ENCODE measurements at places on chromosomes 1 and 21. TPM values are rescaled to one million over a fixed set of nuclear protein-coding genes. Genes with fewer than 3 reads are reported as not detected.

GRCh38 chr1:84758968-84759491 is 68.8 kb upstream of the SSX2IP start:
- H3K4me3 ChIP-seq = no peak overlapping the region
- no peak overlapping the region for H3K27ac ChIP-seq
- no peaks in the 10 kb centered on the region for H3K36me3 ChIP-seq
- no peak for DNase-seq
- no peaks in the 10 kb centered on the region for H3K4me1 ChIP-seq

GRCh38 chr21:22231013-22231412 is 1232.8 kb downstream of the NCAM2 start:
- H3K27me3 ChIP-seq = no peaks in the 10 kb centered on the region
- no peaks in the 10 kb centered on the region for H3K36me3 ChIP-seq
- H3K4me3 ChIP-seq = no peak overlapping the region
- DNase-seq = no peak
- no peak overlapping the region for H3K27ac ChIP-seq
- H3K4me1 ChIP-seq = no peaks in the 10 kb centered on the region

DNA sequence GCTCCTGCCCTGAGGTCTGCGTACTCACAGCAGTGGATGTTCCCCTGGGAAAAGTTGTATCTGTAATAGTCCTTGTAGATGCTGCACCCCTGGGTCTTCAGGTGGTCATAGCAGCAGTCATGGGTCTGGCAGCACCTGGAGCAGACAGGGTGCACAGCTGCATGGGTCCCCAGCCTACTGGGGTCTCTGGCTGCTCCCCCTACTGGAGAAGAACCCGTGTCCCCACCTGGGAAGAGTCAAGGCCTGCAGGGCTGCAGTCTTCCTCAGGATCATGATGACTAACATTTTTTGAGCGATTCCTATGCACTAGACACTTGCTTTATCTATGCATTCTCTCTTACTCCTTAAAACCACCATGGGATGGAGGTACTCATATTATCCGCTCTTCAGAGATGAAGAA is 3.9 kb downstream of the PLA2G2D start:
- H3K27ac ChIP-seq = no peak overlapping the region
- no peak overlapping the region for H3K4me3 ChIP-seq
- DNase-seq = no peak
- H3K27me3 ChIP-seq = no peaks in the 10 kb centered on the region
- peaks cover 2% of the 10 kb centered on the region for H3K4me1 ChIP-seq

DNA sequence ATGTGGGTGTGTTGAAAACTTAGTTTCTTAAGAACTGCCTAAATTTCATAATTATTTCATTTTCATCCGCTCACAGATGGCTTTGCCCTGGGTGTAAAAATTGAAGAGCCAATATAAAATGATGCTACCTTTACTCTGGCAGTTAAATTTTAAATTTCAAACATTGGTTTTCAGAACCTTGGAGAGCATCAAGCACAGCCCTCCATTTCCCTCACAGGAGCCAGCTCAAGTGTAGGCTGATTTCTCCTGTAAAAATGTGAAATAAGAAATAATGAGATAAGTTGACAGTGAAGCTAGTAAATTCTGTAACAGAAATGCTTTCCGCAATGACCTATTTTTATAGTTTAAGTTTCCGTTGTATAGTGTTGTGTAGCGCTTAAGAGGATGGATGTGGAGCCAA is 53.9 kb upstream of the AKT3 start:
- H3K4me3 ChIP-seq = no peak overlapping the region
- DNase-seq = peak; percentile 48
- H3K27me3 ChIP-seq = no peaks in the 10 kb centered on the region
- H3K4me1 ChIP-seq = peaks cover 11% of the 10 kb centered on the region

- H3K27ac ChIP-seq = no peak overlapping the region
These were observed 51.8 kb downstream of the DDAH1 start for GRCh38 chr1:85413169-85413568.

DNA sequence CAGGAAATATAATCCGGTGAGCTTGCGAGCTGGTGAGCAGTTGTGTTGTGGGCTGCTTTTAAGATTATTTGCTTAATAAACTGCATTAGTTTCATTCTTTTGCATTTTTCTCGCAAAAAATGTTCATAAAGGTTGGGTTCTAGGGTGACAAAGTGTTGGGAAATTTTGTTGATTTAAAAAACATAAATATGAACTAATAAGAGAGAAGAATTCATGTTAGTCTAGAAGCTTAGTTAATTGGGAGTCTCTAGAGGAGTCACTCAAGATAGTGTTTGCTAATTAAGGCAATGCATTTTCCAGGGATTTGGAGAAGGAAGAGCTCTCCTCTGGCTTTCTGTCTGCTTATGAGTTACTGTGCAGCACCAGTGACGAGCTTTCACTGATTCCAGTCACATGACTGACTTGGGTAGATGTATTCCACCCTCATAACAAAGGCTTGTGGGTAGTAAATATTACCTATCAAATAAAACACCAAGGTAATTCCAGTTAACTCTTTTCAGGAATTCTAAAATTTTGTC is 417.0 kb downstream of the PTBP2 start:
- peaks cover 6% of the 10 kb centered on the region for H3K4me1 ChIP-seq
- DNase-seq = no peak
- H3K36me3 ChIP-seq = no peaks in the 10 kb centered on the region
- no peak overlapping the region for H3K27ac ChIP-seq
- H3K27me3 ChIP-seq = no peaks in the 10 kb centered on the region

- no peaks in the 10 kb centered on the region for H3K4me1 ChIP-seq
- no peak overlapping the region for H3K27ac ChIP-seq
- DNase-seq = no peak
- H3K27me3 ChIP-seq = no peaks in the 10 kb centered on the region
- H3K36me3 ChIP-seq = peaks cover 28% of the 10 kb centered on the region
These were observed 42.8 kb downstream of the PRDM15 start for GRCh38 chr21:41836166-41837015.

DNA sequence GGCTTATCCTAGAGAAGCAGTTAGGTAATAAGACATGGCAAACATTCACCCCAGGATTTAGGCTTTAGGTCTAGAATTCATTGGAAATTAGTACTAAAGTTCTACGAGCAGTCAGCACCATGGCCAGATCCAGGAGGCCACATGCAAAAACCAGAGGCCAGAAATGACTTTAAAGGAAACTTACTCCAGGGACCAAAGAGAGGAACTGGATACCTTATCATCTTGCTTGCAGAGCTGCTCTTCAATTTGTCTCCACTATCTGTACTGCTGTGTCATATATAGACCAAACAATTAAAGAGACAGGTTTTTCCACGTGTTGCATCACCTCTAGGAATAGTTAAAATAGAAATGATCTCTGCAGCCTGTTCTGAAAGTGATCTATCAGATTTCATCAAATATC is 127.8 kb downstream of the LMX1A start:
- no peak overlapping the region for H3K4me3 ChIP-seq
- H3K36me3 ChIP-seq = no peaks in the 10 kb centered on the region
- no peak overlapping the region for H3K27ac ChIP-seq
- H3K4me1 ChIP-seq = no peaks in the 10 kb centered on the region
- H3K27me3 ChIP-seq = peaks cover 38% of the 10 kb centered on the region

DNA sequence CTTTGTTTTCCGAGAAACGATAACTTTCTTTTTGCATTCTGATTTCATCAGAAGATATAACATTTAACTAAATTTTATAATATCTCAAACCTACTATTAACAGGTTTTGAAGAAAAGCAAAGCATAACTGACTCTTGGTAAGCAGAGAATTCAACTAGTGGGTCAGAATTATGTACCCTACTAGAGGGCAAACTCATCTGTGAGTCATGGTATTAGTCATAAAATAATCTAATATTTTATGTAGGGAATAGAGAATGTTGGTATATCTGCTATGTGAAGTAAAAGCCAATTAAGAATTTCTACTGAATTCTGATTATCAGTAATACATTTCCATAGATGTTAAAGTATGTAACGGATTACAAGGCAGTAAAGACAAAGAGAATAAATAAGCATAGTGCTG is 56.8 kb downstream of the USP1 start:
- H3K27me3 ChIP-seq = no peaks in the 10 kb centered on the region
- DNase-seq = peak; percentile 73
- peaks cover 2% of the 10 kb centered on the region for H3K36me3 ChIP-seq
- H3K27ac ChIP-seq = no peak overlapping the region

- peak; percentile 54 for DNase-seq
- no peaks in the 10 kb centered on the region for H3K27me3 ChIP-seq
These were observed 5.6 kb upstream of the SLC2A5 start for GRCh38 chr1:9075022-9075421.

DNA sequence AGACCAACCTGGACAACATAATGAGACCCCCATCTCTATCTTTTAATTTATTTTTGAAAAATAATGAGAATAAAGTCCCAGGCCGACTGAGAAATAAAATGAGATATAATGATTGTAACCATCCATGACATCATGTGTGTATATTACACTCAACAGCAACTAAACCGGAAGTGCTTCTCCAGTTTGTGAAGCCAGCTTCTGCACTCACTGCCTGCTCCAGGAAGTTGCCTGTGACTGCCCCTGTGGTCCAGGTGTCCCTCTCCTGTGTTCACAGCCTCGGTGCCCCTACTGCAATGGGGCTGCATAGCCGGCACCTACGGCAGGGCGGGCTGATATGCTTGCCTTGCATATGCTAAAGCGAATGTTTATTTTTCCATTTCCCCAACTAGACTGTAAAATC is 68.3 kb downstream of the SSBP3 start:
- 0 out of 2 replicates have a peak, but pooled peaks cover 3% of the 10 kb centered on the region for H3K4me1 ChIP-seq
- DNase-seq = no peak
- no peak overlapping the region for H3K27ac ChIP-seq
- H3K4me3 ChIP-seq = no peak overlapping the region
- H3K27me3 ChIP-seq = no peaks in the 10 kb centered on the region

DNA sequence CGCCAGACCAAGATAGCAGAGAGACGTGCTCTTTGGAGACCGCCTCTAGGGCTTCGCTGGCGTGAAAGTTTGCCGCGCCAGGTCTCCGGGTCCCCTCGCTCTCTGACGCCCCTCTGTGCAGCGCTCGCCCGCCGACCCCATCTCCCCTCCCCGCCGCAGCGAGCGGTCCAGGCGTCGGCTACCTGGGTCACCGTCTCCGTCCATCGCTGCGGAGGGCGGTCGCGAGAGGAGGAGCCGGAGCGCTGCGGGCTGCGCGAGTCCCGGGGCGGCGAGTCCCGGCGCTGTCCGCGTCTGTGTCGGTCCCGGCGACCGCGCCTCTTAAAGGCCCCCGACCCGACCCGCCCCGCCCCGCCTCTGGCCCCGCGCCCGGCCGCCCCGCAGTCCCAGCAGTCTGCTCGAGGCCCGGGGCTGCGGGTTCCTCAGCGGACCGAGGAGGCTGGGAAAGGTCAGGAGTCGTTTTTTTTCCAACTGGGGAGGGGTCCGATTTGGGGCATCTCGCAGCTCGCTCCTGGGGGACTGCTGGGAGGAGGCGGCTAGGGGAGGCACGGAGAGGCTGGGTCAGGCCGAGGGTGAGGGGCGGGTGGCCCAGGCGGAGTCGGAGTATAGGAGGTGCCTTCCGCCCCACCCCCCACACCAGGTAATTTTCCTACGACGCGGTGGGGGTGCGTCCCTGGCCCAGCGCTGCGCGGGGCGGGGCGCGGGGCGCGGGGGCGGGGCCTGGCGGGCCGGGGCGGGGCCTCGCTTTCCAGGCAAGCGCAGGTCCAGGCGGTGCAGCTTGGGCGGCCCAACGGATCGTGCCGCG is at the start of the genes FBXO2 and FBXO44:
Gene FBXO2 (minus strand): TSS at position 293 of the 802 bp plus-strand sequence. CDS start 89 bp downstream, at position 204.
Gene FBXO44 (plus strand): TSS at position 741 of the 802 bp plus-strand sequence. CDS start 959 bp downstream, outside the sequence.
- H3K36me3 ChIP-seq = no peaks in the 10 kb centered on the region
- H3K4me1 ChIP-seq = peaks cover 28% of the 10 kb centered on the region
- DNase-seq = peak; percentile 34
- peak within 1 kb of the TSS; percentile 62 for H3K4me3 ChIP-seq
- H3K27me3 ChIP-seq = no peaks in the 10 kb centered on the region

- H3K4me3 ChIP-seq = no peak overlapping the region
- peaks cover 73% of the 10 kb centered on the region for H3K27me3 ChIP-seq
- H3K36me3 ChIP-seq = no peaks in the 10 kb centered on the region
- no peak for DNase-seq
These were observed 85.3 kb downstream of the LEPR start for GRCh38 chr1:65505547-65506300.

DNA sequence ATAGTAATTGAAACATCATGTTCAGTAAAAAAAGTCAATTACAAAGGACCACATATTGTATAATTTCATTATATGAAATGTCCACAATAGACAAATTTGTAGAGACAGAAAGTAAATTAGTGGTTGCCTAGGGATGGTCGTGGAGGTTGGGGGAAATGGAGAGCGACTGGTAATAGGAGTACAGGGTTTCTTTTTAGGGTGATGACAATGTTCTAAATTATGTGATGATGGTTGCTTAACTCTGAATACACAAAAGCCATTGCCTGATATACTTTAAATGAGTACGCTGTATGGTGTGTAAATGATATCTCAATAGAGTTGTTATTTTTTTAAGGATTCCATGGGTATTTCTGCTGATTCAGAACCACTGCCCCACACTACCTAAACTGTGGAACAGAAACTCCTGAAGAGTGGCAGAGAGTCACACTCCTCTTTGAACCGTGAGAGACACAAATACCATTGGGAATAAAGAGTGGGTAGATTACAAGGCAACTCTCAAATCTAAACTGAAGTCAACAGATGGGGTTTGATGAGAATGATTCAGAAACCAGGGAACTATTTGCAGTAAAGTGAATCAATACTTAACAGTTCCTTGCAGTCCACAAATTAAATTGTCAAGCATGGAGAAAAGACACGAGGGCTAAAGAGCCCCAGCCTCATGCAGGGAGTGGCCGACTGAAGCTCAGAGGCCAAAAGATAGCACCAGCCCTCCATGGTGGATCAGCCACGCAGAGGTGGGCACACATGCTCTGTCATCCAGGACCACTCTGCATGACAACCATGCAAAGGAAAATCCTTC is 118.0 kb downstream of the CAPN8 start:
- no peak overlapping the region for H3K4me3 ChIP-seq
- H3K27me3 ChIP-seq = no peaks in the 10 kb centered on the region
- no peaks in the 10 kb centered on the region for H3K4me1 ChIP-seq

GRCh38 chr1:81607086-81607485 is 193.6 kb upstream of the ADGRL2 start:
- no peak overlapping the region for H3K27ac ChIP-seq
- H3K36me3 ChIP-seq = no peaks in the 10 kb centered on the region
- no peak overlapping the region for H3K4me3 ChIP-seq
- H3K27me3 ChIP-seq = no peaks in the 10 kb centered on the region

DNA sequence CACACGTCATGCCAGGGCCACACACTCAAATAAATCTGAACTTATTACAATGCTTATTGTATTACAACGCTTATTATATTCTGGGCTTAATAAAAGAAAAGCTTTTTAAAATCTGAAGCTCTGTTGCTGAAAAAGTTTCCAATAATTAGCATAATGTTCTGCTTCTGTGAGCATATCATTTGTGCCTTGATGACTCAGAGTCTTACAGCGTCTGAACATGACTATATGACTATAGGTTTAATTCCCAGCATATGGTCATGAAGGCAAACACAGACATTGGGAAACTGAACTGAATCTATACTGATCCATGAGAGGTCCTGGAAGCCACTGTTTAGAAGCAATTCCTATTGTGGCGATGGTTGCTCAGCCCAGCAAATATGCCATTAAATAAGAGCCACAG is 66.3 kb downstream of the SIM2 start:
- H3K36me3 ChIP-seq = no peaks in the 10 kb centered on the region
- no peaks in the 10 kb centered on the region for H3K4me1 ChIP-seq
- no peak overlapping the region for H3K4me3 ChIP-seq
- DNase-seq = no peak

Gene C2CD4D
- 0.58 TPM for total RNA-seq

Gene CFHR3
- total RNA-seq = not detected

Gene TXNIP
- 45.3 TPM for total RNA-seq

Gene OR2L8
- total RNA-seq = not detected

Gene NHLH1
- not detected for total RNA-seq

Gene KCNH1
- total RNA-seq = not detected

Gene ANXA9
- total RNA-seq = 0.18 TPM

Measured in PC-3 (cell line).